ENCODE measurements at places on chromosomes 1 and 21.

GRCh38 chr1:218942431-218942830 lies 231.2 kb upstream of the LYPLAL1 start:
- no peak for DNase-seq

DNA sequence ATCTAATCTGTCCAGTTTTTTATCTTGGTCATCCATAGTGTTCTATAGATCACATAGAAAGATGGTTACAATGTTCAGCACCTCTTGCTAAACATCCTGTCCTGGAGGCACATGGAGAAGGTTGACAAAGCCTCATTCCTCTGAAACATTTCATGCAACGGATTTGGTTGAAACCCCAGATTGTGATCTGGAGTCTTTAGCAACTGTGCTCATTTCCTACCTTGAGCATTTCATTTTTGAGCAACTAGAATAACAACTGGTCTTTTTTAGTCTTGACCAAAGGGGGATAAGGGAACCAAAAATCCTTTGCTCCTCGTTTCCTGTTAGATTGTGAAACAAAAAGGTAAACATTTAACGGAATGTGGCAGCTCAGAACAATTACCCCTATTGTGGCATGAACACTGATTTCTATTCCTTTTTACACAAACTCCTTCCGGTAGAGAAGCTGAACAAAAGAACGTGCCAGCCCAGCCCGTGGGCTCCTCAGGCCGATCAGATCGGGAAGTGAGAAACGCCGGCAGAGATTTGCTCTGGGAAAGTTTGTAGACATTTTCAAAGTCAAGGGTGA lies 94.7 kb upstream of the ERRFI1 start:
- DNase-seq = no peak

DNA sequence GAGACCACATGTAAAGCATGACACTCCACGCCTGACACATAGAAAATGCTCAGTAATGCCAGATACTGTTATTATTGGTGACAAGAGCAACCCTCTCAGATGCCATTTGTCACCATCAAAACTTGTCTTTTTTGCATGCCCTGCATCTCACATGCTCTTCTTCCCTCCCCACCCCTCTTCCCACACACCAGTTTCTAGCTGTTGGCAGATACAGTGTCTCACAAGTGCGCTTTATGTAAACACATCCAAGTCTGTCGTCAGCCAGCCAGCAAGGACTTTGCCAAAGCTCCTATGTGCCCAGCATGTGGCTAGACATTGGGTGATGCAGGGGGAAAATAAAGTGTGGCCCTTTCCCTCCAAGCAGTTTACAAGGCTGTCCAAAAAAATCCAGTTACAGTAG lies 44.9 kb upstream of the EPHA8 start:
- DNase-seq = no peak

GRCh38 chr21:43971992-43972255 lies 40.2 kb upstream of the TRAPPC10 start:
- DNase-seq = no peak

GRCh38 chr1:202584707-202585589 lies 125.3 kb downstream of the SYT2 start:
- no peak for DNase-seq

- DNase-seq = no peak
Observed at GRCh38 chr21:29534448-29534847, 235.7 kb downstream of the BACH1 start.

- DNase-seq = no peak
Observed at GRCh38 chr1:41399145-41399795, 38.0 kb downstream of the FOXO6 start.

DNA sequence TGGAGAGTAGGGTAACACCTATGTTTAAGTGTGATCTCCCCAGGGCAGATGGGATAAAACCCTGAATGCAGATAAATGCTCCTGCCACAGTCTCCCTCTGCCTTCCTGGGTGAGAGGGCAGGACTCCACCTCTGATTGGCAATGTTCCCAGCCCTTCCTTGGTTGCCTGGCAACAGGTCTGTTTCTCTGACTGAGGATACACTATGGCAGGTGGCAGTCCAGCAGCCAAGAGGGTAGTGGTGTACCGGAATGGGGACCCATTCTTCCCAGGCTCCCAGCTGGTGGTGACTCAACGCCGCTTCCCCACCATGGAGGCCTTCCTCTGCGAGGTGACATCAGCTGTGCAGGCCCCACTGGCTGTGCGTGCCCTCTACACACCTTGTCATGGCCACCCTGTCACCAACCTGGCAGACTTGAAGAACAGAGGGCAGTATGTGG lies at the start of gene DCDC2B:
DCDC2B (plus strand) TSS at position 199 of the 438 bp plus-strand sequence; CDS start at position 204, 5 bp downstream.
- no peak for DNase-seq

DNA sequence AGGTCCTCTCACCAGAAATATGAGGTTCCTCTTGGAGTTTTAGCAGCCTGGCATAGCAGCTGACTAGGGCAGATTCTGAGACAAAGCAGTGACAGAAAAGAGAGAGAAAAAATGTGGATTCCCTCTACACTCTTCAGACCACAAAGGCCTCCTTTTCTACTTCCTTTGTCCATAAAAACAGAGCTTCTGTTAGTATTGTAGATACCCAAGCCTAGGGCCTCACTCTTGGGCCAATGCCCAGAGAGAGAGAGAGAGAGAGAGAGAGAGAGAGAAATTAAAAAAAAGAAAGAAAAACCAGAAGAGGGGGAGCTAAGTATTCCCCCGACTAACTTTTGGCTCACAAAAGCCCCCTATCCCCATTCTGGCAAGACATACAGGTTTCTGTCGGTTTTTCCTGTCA lies 2.4 kb upstream of the ZRANB2 start:
- DNase-seq = no peak

DNA sequence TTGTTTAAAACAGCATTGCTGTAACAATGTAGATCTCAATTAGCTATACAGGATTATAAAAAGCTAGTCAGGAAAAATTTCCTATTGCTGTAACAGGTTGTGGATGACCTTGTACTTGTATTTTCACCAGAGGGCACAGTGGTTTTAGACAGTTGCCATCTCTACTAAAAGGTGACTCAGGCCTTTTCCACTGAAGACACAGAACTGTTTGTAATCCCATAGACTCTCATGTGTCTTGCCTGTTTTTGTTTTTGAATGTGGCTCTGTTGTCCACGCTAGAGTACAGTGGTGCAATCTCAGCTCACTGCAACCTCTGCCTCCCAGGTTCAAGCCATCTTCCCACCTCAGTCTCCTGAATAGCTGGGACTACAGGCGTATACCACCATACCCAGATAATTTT lies 5.9 kb downstream of the MTFR1L start:
- DNase-seq = no peak

- DNase-seq = no peak
Observed at GRCh38 chr1:113928187-113928930, 765 bp upstream of the HIPK1 start.

- DNase-seq = no peak
Observed at GRCh38 chr1:226029568-226030225, 30.6 kb upstream of the SDE2 start.

- DNase-seq = no peak
Observed at GRCh38 chr1:75134647-75135572, 722 bp downstream of the LHX8 start.

DNA sequence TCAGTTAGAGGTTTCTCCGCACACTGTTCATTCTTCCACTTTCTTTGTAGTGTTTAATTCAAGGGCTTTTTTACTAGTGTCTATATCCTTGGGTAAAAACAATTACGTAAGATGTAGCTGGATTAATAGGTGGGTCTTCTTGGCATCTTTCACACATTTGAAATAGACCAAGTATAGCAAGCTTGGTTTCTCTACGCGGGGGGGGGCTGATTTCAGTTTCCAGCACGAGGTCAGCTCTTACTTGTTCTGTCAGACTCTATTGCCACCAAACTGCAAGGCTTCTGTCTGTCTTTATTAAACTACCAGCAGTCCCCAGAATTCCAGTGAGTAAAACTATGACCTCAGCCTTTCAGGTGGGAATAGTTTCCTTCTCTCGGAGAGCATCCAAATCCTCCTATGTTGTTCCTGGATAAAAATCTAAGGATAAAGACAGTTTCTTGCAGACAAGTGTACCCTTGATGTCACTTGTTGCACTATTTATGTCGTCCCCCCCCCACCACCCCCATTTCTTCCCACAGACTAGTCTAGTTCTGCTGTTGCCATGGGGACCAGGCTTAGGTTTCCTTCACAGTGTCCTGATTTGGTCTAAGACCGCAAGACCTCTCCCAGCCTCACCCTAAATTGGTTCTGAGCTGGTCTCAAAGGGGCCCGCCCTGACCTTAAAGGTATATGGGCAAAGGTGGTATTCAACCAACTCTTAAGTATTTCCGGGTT lies 17.0 kb downstream of the SPATA46 start:
- DNase-seq = no peak

GRCh38 chr1:205636732-205637131 lies 4.9 kb upstream of the ELK4 start:
- no peak for DNase-seq

DNA sequence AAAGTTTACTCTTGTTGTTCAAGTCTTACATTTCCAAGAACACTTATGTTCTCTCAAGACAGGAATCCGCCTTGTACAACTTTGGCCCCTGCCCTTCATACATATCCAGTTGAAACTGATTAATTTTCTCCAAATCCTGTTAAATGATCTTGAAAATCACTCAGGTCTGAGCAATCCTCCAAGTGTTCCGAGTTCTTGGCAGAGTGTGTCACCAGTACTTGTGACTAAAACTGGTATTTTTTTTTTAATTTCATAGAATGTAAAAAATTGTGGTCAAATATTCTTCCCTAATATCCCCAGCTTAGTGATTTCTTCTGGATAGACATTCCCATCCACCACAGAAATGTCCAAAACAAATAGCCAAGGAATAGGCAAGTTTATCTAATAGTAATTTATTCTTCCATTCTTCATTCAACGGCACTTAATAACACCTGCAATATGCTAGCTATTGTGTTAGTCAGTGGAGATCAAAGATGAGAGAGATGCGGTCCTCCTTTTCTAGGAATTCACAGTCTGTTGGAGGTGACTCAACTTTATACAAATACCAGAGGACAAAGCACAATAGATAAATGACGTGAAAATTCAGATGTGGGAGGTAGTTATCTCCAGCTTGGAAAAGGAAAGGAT lies 71.4 kb downstream of the DIRAS3 start:
- DNase-seq = peak; percentile 40

DNA sequence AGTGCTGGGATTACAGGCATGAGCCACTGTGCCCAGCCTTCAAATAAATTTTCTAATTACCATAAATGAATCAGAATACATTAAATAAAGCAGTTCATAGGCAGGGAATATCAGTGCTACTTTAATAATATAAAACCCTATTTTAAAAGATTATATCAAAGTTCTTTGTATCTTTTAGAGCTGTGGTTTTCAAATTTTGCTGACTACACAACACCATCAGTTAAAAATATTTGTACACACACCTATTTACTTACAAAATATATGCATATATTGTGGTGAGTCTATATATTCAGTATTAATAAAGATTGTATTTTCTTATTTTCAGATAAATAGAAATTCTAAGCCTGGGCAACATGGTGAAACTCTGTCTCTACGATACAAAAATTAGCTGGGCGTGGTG lies 18.7 kb downstream of the B3GALNT2 start:
- no peak for DNase-seq

GRCh38 chr1:205339197-205339702 lies 17.5 kb downstream of the KLHDC8A start:
- no peak for DNase-seq

DNA sequence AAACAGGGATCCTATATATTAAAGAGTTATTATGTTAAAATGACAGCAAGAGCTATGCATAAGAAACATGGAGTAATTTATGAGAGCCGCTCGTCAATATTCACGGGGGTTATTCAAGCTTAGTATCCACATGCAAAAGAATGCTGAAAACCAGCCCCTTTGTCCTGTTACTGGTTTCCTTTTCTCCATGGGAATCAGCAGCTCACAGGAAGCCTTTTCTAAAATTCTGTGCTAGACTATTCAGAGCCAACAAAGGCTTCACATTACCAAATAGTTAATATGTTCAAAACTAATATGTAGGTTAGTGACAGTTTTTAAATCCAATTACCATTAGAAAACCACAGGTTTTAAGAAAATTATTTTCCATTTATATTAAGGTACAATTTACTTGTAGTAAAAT lies 225.6 kb upstream of the MAP1LC3C start:
- DNase-seq = no peak

DNA sequence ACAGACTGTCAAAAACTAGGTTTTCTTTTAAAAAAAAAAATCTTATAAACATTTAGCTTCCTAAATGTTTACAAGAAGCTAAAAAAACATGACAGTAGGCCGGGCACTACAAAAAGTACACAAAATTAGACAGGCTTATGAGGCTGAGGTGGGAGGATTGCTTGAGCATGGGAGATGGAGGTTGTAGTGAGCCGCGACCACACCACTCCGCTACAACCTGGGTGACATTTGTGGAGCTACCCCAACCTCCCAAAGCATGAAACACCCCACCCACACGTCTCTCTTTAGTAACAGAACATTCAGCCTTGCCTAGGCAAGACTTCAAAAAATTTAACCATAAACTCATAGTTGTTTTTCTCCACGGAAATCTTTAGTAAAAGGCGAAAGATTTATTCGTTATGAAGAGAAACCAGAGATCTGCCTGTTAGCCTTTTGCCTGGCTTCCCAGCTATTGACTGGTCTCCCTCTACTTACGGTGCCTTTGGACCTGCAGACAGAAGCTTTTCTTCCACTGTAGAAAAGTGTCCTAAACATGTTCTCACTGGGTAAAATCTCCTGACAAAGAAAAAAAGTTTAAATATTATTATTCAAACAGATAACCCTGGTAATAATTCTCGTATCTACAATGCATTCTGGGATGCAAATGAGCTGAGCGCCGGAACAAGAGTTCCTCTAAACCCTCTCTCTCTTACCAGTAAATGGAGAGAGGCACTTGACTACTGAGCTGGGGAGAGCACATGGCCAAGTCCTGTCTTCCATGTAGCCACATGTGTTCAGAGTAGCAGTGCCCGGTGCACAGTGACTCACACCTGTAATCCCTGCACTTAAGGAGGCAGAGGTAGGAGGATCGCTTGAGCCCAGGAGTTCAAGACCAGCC lies 9.2 kb downstream of the RNU5D-1 start:
- DNase-seq = peak; percentile 51

DNA sequence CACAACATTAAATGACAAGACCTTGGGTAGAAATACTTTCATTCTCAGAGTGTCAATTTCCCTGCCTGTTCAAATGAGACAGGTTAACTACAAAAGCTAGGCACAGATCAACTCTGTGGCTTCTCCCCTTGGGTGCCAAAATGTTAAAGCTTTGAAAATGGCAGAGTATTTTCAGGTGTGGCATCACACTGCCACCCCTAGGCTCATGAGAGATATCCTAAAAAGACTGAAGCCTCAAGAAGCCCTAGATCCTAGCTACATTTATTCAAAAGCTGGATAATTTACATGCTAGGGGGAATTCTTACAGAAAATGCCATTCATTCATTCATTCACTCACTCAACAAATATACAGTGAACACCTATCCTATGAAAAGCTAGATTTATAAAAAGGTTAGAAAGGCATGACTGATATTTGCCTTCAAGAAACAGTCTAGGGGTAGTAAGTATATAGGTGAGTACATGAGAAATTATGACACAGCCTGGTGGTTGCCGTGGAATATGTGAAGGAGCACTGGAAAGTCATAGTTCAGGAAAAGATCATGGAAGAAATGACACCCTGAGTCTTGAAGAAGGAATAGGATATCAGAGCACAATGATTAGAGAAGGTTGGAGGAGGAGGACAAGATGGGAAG lies 15.9 kb upstream of the RAB4A start:
- DNase-seq = no peak

Data from AG04449 (cell line).